ENCODE measurements at places on chromosomes 2 and 18. TPM values are rescaled to one million over a fixed set of nuclear protein-coding genes. Genes with fewer than 3 reads are reported as not detected.

The PID1 gene
- not detected for total RNA-seq

The VWA3B gene
- not detected for total RNA-seq

GRCh38 chr18:21958707-21959450 lies 210.5 kb upstream of the GATA6 start:
- no peaks in the 10 kb centered on the region for H3K36me3 ChIP-seq
- no peak for DNase-seq
- H3K4me1 ChIP-seq: no peaks in the 10 kb centered on the region
- no peak overlapping the region for H3K27ac ChIP-seq

DNA sequence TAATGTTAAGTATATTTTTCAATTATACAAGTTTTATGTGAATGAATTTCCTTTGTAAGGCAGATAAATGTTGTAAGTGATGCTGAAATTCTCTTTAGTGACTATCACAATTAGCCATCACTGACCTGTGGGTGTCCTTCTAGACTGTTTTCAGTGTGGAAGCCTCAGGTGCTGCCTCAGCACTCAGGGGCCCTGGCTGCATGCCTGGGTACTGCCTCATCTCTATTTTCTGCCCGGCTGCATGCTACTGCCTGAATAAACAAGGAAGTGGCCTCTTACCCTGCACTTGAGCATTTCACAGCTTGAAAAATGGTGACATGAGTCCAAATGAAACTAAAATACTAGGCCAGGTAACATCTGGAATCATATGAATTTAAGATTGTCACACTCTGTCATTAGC lies 787.6 kb upstream of the SALL3 start:
- H3K27me3 ChIP-seq: no peaks in the 10 kb centered on the region
- no peak overlapping the region for H3K4me3 ChIP-seq
- DNase-seq: no peak

The GAREM2 gene
- 4.1 TPM for total RNA-seq

GRCh38 chr2:12616456-12617156 lies 100.1 kb upstream of the TRIB2 start:
- peaks cover 8% of the 10 kb centered on the region for H3K4me1 ChIP-seq
- H3K27ac ChIP-seq: no peak overlapping the region
- no peak overlapping the region for H3K4me3 ChIP-seq
- no peak for DNase-seq
- H3K27me3 ChIP-seq: no peaks in the 10 kb centered on the region
- no peaks in the 10 kb centered on the region for H3K36me3 ChIP-seq

The RBM44 gene
- 3.2 TPM for total RNA-seq

GRCh38 chr2:149466635-149467034 lies 120.9 kb downstream of the MMADHC start:
- no peaks in the 10 kb centered on the region for H3K27me3 ChIP-seq
- no peaks in the 10 kb centered on the region for H3K4me1 ChIP-seq
- no peak overlapping the region for H3K4me3 ChIP-seq
- no peak for DNase-seq

The POU3F3 gene
- not detected for total RNA-seq

DNA sequence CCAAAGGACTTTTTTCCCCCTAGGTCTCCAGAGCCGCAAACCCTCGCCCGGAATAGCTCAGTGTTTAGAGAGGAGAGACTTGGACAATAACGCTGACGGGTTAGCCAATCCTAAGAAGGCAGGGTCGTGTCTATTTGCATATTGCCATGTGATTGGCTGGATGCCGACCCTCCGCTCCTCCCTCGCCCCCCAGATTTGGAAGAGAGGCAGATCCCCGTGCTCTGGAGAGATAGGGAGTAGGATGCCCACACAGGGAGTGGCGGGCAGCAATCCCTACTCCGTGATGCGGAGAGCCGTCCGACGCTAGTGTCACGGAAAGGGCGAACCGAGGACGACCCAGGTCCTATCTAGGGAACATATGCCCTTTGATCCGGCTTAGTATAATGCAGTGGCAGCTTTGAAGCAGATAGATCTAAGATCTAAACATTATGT lies 1.4 kb downstream of the WNT6 start:
- no peak overlapping the region for H3K27ac ChIP-seq
- H3K27me3 ChIP-seq: peaks cover 62% of the 10 kb centered on the region
- peaks cover 9% of the 10 kb centered on the region for H3K4me1 ChIP-seq
- no peaks in the 10 kb centered on the region for H3K36me3 ChIP-seq
- H3K4me3 ChIP-seq: no peak overlapping the region
- peak; percentile 45 for DNase-seq

GRCh38 chr2:239239607-239240413 lies 161.0 kb downstream of the HDAC4 start:
- H3K27ac ChIP-seq: no peak overlapping the region
- peaks cover 18% of the 10 kb centered on the region for H3K4me1 ChIP-seq
- no peak overlapping the region for H3K4me3 ChIP-seq
- no peak for DNase-seq
- no peaks in the 10 kb centered on the region for H3K36me3 ChIP-seq

The RAB6C gene
- total RNA-seq: not detected

- no peaks in the 10 kb centered on the region for H3K27me3 ChIP-seq
- no peaks in the 10 kb centered on the region for H3K36me3 ChIP-seq
- H3K4me3 ChIP-seq: no peak overlapping the region
- no peak overlapping the region for H3K27ac ChIP-seq
- no peak for DNase-seq
These were observed 313.7 kb downstream of the SATB2 start for GRCh38 chr2:199144036-199144435.

- no peaks in the 10 kb centered on the region for H3K4me1 ChIP-seq
- H3K36me3 ChIP-seq: no peaks in the 10 kb centered on the region
- DNase-seq: no peak
- H3K4me3 ChIP-seq: no peak overlapping the region
- peaks cover 8% of the 10 kb centered on the region for H3K27me3 ChIP-seq
- H3K27ac ChIP-seq: no peak overlapping the region
These were observed 140.2 kb upstream of the NDUFV2 start for GRCh38 chr18:8962192-8962779.

The RPRM gene
- total RNA-seq: not detected

GRCh38 chr2:31397094-31397493 lies 17.4 kb downstream of the XDH start:
- H3K27ac ChIP-seq: no peak overlapping the region
- DNase-seq: no peak
- H3K27me3 ChIP-seq: peaks cover 9% of the 10 kb centered on the region
- no peaks in the 10 kb centered on the region for H3K4me1 ChIP-seq
- H3K4me3 ChIP-seq: no peak overlapping the region

- no peak overlapping the region for H3K27ac ChIP-seq
- no peaks in the 10 kb centered on the region for H3K36me3 ChIP-seq
- H3K4me3 ChIP-seq: no peak overlapping the region
- H3K27me3 ChIP-seq: no peaks in the 10 kb centered on the region
- no peaks in the 10 kb centered on the region for H3K4me1 ChIP-seq
- DNase-seq: no peak
These were observed 326.1 kb downstream of the PIK3C3 start for GRCh38 chr18:42281124-42281523.

DNA sequence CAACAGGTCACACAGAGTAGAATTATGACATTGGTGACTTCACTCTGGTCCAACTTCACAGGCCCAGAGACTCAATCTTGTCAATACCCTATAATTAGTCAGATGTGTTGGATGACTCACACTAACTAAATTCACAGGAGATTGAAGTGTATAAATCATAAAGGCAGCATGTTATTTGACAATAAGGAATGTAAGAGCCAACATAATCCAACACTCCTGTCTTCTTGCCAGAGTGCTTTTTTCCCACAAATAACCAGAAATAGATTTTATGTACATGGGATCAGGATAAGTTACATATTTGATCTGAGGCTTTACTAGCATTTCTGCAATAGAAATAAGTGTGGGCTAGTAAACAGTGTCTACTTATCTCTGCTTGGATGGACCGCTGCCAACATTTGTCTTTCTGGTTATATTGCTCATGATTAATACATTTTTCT lies 42.2 kb upstream of the ZSWIM2 start:
- no peak for DNase-seq
- no peak overlapping the region for H3K27ac ChIP-seq
- H3K27me3 ChIP-seq: no peaks in the 10 kb centered on the region
- H3K4me3 ChIP-seq: no peak overlapping the region
- no peaks in the 10 kb centered on the region for H3K4me1 ChIP-seq

The FEV gene
- total RNA-seq: not detected

DNA sequence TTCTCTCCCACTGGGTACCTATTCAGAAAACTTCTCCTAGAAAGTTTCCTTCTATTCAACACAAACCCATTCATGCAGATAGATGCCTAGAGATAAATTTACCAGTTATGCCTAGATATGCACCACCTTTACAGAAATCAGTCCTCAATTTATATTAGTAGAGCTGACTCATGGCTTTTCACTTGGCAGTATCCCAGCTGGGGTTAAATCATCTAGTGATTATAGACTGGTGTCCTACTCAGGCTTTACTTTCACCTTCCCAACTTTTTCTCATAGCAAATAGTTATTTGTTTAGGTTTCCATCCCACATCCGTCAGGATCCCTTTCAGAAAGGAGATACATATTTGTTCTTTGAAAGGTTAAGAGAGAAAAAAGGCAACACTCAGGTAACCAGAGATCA lies 124.5 kb downstream of the AQP4 start:
- H3K27ac ChIP-seq: no peak overlapping the region
- no peaks in the 10 kb centered on the region for H3K27me3 ChIP-seq
- no peak for DNase-seq
- H3K36me3 ChIP-seq: no peaks in the 10 kb centered on the region

GRCh38 chr2:3680548-3681345 lies 22.6 kb upstream of the DCDC2C start:
- H3K4me3 ChIP-seq: no peak overlapping the region
- H3K4me1 ChIP-seq: no peaks in the 10 kb centered on the region
- no peaks in the 10 kb centered on the region for H3K36me3 ChIP-seq
- H3K27ac ChIP-seq: no peak overlapping the region
- no peaks in the 10 kb centered on the region for H3K27me3 ChIP-seq

The LRRC30 gene
- total RNA-seq: not detected

DNA sequence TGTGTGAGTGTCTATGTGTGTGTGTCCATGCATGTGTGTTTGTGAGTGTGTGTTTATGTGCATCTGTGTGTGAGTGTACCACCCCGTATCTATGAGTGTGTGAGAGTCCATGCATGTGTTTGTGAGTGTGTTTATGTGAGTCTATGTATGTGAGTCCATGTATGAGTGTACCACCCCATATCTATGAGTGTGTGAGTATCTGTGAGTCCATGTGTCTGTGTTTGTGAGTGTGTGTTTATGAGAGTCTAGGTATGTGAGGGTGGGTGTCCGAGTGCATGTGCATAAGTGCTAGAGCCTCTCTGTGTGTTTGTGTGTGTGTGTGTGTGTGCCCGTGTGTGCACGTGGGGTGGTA lies 86.0 kb upstream of the ATG16L1 start:
- no peak overlapping the region for H3K27ac ChIP-seq
- H3K4me1 ChIP-seq: peaks cover 8% of the 10 kb centered on the region
- peaks cover 6% of the 10 kb centered on the region for H3K36me3 ChIP-seq
- no peak for DNase-seq

All from natural killer cell treated with Interleukin-12 subunit alpha and Interleukin-12 subunit beta and Interleukin-15 and Interleukin-18, amount 100 ng/mL, for 72 hours (primary cell).